ENCODE measurements at places on chromosomes 7 and 10.

- no peak for DNase-seq
Observed at GRCh38 chr10:49053053-49053997, 62.0 kb downstream of the VSTM4 start.

DNA sequence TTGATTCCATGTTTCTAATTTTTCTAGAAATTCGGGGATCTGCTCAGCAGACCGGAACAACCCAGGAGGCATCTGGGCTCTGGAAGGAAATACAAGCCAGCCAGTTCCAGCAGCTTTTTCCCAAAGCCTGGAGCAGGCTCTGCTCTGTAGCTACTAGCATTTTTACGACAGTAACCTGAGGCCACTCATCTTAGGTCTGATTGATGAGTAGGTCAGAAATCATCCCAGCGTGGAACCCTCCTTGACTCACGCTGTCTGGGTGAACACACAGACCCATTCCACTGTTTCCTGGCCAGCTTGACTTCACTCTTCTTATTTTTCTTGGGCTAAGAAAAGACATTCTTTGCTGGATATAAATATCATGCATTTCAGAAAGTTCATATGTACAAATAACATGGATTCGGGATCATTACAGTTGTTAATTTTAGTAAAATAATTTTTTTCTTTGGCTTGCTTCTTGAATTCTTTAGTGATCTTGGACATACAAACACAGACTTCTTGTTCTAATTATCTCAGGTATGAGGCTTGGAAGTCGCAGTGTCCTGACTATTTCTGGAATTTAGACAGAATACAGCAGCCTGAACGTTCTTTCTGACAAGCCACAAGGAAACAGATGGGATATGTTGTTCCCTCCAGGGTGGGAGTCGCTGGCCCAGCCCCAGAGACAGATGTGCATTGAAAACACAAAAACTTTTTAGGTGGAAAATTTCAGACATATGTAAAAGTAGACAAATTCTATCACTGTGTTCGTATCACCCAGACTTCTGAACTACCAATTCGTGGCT lies 54.6 kb upstream of the PITRM1 start:
- no peak for DNase-seq

GRCh38 chr10:104498347-104499081 lies 142.6 kb upstream of the SORCS3 start:
- no peak for DNase-seq

DNA sequence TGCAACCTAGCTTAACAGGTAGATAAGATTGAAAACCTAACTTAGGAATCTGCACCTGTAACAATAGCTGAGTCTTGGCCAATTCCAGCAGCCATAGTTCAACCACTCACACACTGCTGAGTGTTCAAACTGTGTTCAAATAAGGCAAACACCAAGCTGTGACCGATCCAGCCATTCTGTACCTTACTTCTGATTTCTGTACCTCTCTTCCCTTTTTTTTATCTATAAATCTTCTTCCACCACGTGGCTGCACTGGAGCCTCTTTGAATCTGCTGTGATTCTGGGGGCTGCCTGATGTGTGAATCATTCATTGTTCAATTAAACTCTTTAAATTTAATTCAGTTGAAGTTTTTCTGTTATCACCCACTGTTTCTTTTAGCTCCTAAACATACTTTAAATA lies 15.7 kb upstream of the FOXL3 start:
- no peak for DNase-seq
